ENCODE measurements at places on chromosomes 2 and 18. TPM values are rescaled to one million over a fixed set of nuclear protein-coding genes. Genes with fewer than 3 reads are reported as not detected.

DNA sequence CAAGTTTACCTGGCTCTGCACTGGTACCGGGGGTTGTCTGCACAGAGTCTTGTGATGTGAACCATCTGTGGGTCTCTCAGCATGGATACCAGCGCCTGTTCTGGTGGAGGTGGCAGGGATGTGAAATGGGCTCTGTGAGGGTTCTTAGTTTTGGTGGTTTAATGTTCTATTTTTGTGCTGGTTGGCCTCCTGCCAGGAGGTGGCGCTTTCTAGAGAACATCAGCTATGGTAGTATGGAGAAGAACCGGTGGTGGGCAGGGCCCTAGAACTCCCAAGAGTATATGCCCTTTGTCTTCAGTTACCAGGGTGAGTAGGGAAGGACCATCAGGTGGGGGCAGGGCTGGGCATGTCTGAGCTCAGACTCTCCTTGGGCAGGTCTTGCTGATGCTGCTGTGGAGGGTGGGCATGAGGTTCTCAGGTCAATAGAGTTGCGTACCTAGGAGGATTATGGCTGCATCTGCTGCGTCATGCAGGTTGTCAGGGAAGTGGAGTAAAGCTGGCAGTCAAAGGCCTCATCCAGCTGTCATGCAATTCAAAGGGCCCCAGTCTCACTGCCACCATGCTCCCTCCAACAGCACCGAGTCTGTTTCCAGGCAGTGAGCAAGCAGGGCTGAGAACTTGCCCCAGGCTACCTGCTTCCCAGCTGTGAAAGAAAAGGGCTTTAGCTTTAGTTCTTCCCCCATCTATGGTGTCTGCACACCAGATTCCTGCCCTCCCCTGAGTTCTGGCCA lies 278.0 kb downstream of the METTL4 start:
- ATAC-seq, result no peak

Gene STAT4
- 0.88 TPM for total RNA-seq

DNA sequence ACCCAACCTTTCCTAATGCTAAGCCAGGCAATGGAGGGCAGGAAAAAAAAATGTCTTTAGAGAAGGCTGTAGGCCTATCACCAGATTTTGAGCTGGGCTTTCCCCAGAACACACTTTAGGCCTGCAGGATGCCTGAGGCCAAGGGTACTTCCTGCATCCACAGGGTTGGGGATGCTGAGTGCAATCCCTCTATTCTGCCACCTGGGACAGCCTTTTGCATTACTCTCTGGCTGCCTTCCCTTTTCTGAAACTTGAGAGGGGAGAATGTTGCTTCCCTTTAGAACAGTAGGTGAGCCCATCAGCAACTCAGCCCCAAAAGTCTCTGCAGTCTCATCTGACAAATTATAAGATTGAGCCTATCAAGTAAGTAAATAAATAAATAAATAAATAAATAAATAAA lies 195.2 kb downstream of the SLC8A1 start:
- ATAC-seq, result no peak

Gene KCNJ3
- total RNA-seq, result not detected

DNA sequence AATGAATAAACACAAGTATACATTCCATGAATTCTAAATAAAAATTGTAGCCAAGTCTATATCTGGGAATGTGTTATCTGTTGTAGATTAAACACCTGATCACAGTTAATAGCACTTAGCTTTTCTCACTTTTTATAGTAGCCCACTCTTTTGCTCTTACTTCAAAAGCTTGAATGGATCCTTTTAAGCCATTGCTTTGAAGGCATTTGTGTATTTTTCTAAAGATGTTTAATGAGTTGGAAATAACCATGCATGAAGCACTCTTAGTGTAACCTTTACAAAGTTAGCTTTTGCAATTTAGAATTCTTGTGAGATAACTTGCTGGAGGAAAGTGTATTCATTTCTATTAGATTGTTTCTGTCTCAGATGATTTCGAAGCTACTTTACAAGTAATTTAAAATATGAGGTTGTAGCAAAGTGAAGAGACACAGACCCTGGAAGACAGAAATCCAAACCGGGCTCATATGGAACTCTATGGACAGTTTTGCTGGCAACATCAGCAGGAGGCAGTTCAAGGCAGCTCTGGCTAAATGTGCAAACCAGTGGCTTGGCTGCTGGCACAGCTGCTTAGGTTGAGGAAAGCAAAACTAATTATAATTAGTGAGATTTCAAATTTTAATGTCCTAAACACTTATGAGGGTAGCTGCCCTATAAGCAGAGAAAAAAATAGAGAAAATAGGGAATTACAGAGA lies 469.8 kb upstream of the ZEB2 start:
- ATAC-seq, result no peak

- ATAC-seq, result no peak
These were observed 46.2 kb upstream of the DYNC2LI1 start for GRCh38 chr2:43727634-43728014.

Gene PSMA8
- total RNA-seq, result not detected

GRCh38 chr2:869894-870293 lies 80.8 kb upstream of the SNTG2 start:
- no peak for ATAC-seq

- ATAC-seq, result no peak
These were observed 26.2 kb upstream of the SNED1 start for GRCh38 chr2:240972201-240972600.

GRCh38 chr2:230600285-230600684 lies 112.4 kb upstream of the CAB39 start:
- no peak for ATAC-seq

DNA sequence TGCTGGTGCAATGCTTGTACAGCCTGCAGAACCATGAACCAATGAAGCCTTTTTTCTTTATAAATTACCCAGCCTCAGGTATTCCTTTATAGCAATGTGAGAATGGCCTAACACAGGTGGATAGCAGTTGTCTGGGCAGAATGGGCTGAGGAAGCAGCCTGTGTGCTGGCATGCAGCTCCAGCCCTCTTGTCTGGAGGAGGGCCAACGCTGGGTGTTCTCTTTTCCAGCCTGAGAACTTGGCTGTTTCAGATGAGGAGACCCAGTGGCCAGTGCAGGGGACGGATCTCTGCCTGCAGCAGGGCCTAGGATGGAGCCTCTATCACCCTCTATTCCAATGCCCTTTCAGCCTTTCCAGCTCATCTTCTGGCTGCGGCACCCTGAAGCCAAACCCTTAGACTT lies 58.8 kb downstream of the CTIF start:
- ATAC-seq, result no peak

GRCh38 chr2:12096788-12097449 lies 350.5 kb downstream of the LPIN1 start:
- no peak for ATAC-seq

Gene SERPINB13
- total RNA-seq, result 281 TPM

DNA sequence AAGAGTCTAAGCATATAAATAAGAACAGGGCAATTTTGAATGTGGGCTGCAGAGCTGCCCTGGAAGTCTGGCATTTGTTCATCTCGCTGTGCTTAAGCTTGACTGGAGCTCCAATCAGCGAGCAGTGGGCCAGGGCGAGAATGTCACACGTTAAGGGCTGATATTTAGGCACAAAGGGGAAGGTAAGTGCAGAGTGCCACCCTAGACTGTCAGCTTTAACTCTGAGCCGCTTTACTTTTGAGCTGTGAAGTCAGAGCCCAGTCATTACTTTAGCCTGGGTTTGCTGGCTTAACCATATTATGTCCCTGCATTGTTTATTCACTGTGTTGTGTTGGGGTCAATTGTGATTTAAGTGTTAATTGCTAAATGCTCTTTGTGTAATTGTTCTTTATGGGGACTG lies 236.1 kb upstream of the SIX3 start:
- no peak for ATAC-seq

GRCh38 chr2:121595012-121595891 lies 54.0 kb downstream of the CLASP1 start:
- no peak for ATAC-seq

DNA sequence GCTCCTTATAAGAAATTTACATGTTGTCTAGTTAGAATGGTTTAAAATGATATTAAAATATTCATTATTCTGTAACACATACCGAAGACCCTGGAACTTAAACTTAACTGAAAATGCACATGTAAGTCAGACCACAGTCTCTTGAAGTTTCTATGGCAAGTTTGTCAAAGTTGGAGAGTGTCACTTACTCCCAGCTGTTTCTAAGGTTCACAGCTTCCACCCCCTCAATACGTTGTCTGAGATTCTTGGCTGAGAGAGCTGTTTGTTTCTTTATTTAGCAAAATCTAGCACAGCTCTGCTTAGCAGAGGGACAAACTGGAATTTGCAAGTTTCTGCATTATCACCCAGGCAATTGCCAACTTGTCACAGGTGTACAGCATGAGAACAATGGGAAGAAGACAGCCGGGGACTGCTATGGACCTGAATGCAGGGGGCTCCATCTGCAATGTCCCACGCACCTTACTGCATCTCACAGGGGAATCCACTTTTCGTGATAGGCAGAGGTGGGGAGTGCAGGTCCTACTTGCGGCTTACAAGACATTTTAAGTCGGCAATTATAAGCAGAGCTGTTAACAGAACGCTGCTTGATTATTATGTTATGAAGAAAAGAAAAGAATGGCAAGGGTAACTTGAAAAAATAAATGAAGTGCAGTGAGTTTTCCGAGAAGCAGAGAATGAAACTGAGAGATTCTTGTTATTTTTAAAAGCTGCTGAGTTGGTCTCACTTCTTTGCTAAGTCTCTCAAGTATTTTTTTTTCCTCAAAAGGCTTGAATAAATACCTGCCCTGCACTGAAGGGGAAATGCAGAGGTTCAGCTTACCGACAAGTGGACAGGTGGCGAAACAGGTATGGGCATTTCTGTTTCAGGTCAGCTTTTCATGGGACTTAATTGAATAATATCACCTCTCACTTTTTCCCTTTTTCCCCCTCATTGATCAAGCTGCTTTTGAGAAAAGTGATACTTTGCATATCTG lies 1072.1 kb upstream of the FANCL start:
- ATAC-seq, result no peak

Gene IL36G
- 27.4 TPM for total RNA-seq

- ATAC-seq, result peak; percentile 31
These were observed at the start of gene EVA1A for GRCh38 chr2:75560768-75561565. TSS of gene EVA1A (minus strand) at chr2:75560939. CDS start at chr2:75518140, 42,799 bp downstream.

Gene MALL
- 248 TPM for total RNA-seq

DNA sequence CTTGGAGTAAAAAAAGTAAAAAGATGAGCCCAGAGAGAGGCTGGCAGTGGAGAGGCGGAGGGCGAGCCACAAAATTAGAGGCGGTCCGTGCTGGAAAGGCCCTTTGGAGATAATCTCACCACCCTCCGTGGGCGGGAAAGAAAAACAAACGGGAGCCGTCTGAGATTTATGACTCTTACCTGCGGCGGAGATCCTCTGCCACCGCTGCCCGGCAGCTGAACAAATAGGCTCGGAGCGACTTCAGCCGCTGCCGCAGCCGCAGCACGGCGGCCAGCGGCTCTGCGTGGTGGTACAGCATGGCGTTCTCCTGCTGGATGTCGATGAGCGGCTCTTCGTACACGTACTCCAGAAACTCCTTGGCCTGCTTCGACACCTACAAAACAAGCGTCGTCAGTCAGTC lies 94.6 kb downstream of the PLEKHM3 start:
- ATAC-seq, result peak; percentile 35

GRCh38 chr2:195330513-195330956 lies 326.5 kb upstream of the SLC39A10 start:
- no peak for ATAC-seq

GRCh38 chr2:161100211-161100895 lies 59.9 kb upstream of the TANK start:
- ATAC-seq, result no peak

- ATAC-seq, result peak; percentile 79
These were observed 9.4 kb downstream of the BCL11A start for GRCh38 chr2:60544062-60544461.

Gene ASXL3
- 0.32 TPM for total RNA-seq

Gene OST4
- 258 TPM for total RNA-seq
